ENCODE measurements at places on chromosomes 16 and 17.

- no peak for DNase-seq
Observed at GRCh38 chr16:57656342-57656955, 11.7 kb upstream of the ADGRG3 start.

DNA sequence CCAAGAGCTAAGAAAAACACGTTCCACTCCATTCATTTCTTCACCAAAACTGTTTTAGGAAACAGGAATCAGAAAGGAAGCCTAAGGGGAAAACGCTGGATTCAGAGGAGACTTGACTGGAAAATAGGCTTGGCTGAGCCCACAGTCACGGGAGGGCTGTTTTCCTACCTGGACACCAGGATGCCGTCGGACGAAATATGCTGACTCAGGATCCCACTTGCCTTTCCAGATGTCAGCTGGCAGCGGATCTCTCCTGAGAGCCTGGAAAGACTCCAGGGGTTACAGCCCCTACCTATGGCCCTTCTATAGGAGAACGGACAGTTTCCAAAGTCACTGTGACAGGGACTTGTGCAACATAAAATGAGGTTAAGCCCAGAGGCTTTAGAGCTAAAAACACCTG, 245.1 kb downstream of the C16orf95 start:
- DNase-seq: no peak

DNA sequence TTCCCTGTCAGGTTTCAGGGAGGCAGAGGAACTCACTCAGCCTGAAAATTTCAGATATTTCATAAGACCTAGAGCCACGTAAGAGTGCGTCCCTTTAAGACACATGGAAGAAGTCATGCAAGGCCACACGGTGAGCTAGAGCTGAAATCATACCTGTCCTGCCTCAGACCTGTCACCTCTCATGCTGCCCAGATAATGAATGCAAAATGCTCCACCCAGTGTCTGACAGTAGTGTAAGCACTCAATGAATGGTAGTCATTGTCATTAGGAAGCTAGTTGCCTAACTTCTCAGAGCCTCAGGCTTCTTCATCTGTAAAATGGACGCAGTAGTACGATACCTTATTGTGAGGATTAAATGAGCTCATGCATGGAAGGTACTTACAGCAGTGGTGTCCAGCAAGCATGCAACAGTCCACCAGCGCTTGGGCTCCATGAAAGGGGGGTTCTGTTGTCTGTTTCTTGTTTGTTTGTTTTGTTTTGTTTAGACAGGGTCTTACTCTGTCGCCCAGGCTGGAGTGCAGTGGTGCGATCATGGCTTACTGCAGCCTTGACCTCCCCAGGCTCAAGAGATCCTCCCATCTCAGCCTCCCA, 60.7 kb downstream of the WSB1 start:
- DNase-seq: no peak

- no peak for DNase-seq
Observed at GRCh38 chr16:76535-77272, 1.3 kb upstream of the MPG start.

- DNase-seq: no peak
Observed at GRCh38 chr16:887846-888245, 82.9 kb downstream of the LMF1 start.

DNA sequence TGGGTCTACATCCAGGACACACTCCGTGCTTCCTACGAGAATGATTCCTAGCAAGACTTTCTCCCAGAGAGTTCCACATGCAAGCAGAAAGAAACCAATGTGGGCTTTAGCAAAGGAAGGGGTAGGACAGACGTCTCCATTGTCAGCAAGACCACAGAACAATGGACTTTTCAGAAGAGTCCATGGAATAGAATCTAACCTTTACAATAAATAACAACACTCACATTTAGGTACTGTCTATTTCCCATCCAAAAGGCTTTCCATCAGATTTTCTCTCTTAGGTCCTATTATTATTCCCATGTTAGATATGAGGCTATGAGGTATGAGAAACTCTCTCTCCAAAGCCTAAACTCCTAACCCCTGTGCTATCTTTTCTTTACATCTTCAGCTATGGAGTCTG, 360.9 kb downstream of the GRIN2A start:
- DNase-seq: no peak

- peak; percentile 43 for DNase-seq
Observed at GRCh38 chr17:55168958-55169687, 95.6 kb upstream of the HLF start.

DNA sequence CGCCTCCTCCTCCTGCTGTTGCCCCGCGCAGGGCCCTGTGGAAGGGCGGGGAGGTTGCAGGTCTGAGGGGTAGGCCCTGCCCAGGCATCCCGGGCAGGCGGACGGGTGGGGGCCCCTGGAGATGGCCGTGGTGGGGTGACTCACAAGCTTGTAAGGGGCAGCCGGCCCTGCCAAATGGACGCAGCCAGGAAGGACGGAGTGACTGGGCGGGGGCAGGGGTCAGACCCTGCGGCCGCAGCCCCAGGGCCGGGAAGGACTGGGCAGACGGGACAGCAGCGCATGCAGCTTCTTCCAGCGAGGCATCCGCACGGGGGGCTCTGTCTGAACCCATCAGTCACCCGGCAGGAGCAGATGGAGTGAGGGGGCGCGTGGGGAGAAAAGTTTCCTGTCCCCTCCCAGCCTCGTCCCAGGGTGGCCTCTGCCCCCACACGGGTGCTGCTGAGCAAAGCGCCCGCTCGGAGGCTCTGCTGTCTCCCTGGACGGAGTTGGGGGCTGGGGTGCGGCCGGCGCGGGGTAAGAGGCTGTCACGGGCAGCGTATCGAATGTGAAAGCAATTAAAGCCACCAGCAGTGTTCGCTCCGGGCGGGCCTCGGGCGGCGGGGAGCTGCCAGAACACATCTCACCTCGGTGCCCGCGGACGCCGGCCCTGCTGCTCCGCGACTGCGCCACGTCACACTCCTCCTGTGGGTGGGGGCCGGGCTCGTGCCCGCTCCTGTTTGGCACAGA, 5.4 kb upstream of the PRR35 start:
- no peak for DNase-seq
